Suppressor macrophage (primary cell): ENCODE measurements at places on chromosomes 3 and 15.

DNA sequence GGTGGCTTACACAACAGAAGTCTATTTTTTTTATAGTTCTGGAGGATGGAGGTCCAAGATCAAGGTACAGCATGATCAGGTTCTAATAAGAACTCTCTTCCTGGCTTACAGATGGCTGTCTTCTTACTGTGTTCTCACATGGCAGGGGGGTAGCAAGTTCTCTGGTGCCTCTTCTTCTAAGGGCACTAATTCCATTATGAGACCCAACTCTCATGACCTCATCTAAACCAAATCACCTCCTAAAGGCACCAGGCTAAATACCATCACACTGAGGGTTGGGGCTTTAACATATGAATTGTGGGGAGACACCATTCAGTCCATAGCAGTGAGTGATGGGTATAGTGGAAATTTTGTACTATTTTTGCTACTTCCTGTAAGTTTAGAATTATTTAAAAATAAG is 75.2 kb upstream of the SLC4A7 start:
- DNase-seq, result no peak

- DNase-seq, result no peak
Observed at GRCh38 chr3:29183346-29184087, 97.4 kb upstream of the RBMS3 start.

DNA sequence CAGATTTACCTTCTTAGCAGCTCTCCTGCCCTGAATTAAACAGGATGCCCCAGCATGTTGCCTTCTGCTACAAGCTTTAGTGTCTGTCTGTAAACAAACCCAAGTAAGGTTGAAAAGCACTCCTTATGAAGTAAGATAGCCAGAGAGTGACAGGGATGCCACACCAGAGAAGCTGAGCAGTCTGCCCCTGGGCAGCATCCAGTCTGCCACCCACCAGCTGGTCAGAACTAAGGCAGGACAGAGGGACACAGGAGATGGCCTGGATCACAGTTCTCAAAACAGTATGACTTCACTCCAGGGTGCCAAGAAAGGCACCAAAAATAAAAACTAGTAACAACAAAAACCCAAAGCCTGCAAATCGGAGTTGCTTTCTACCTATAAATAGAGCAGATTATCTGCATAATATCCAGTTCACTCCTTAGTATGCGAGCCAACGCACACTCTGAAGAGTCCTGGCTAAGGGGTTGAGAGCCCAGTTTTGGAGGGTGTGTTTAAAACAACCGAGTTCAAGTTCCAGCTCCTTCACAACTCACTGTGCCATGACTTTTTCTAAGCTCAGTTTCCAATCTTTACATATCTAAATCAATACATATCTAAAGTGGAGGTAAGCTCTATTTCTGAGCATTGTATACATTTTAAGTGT is 198.9 kb downstream of the KCNMB2 start:
- DNase-seq, result no peak

- DNase-seq, result no peak
Observed at GRCh38 chr3:78992400-78992799, 775.4 kb downstream of the ROBO1 start.

GRCh38 chr3:42865256-42865655 is 10.4 kb downstream of the CYP8B1 start:
- DNase-seq, result no peak

- DNase-seq, result no peak
Observed at GRCh38 chr3:42115946-42116345, 24.8 kb downstream of the TRAK1 start.

DNA sequence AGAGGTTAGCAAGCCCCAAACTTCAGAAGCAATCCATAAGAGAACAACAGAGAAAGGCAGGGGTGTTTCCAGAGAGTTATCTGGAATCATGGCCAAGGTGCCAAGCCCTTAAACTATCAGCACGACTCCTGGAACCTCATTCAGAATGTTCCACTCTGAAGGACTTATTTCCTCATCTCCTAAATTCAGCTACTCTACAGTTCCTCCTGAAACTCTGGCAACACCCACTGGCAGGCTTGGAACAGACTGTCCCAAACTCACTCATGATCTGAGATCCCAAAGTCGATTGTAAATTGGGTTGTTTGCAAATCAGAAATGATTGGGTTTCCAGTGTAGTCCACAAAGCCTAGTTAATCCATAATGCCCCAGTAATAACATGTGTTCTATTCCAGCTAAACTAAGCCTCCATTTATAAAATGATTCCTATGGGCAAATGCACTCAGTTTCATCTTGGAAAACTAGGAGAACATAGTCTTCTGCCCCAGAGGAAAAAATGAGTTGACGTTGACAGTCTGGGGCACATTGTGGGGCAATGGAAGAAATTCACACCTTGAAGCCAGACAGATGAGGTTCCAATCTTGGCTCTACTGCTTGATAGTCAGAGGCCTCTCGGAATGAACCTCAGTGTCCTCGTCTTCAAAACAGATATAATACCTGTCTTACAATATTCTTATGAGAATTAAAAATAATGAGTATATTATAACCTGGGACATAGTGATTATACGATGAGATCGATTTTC is 65.9 kb downstream of the SLCO2A1 start:
- peak; percentile 16 for DNase-seq

DNA sequence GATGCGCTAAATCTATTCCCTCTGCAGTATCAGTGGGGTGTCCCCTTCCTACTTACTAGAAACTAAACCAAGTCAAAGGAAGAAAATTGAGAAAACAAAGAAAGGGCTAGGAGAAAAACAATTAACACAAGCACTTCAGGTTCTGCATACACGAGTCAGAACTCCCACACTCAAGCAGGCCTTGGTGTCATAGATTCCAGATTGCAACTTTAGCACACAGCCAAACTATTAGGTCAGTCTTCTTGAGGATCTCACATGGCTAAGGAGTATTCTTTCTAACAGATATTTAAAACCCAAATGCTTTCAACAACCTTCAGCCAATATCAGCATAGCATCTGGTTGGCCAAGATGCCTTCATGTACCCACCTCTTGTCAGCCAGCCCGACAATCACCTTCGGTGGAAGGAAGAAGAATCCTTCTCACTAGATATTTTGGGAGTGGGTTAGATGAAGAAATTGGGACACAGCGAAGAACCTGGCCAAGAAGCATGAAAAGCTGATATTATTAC is 340.0 kb downstream of the VPS13C start:
- DNase-seq, result no peak

GRCh38 chr3:4845882-4846281 is 133.4 kb upstream of the BHLHE40 start:
- DNase-seq, result no peak

DNA sequence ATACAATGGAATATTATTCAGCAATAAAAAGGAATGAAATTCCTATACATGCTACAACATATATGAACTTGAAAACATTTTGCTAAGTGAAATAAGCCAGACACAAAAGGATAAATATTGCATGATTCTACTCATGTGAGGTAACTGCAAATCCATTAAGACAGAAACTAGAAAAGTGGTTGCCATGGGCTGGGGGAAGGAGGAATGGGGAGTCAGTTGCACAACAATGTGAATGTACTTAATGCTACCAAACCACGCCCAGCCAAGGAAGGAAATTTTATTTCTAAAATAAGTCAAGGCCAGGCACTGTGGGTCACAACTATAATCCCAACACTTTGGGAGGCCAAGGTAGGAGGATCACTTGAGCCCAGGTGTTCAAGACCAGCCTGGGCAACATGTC is 9.8 kb upstream of the GMPPB start:
- DNase-seq, result no peak

DNA sequence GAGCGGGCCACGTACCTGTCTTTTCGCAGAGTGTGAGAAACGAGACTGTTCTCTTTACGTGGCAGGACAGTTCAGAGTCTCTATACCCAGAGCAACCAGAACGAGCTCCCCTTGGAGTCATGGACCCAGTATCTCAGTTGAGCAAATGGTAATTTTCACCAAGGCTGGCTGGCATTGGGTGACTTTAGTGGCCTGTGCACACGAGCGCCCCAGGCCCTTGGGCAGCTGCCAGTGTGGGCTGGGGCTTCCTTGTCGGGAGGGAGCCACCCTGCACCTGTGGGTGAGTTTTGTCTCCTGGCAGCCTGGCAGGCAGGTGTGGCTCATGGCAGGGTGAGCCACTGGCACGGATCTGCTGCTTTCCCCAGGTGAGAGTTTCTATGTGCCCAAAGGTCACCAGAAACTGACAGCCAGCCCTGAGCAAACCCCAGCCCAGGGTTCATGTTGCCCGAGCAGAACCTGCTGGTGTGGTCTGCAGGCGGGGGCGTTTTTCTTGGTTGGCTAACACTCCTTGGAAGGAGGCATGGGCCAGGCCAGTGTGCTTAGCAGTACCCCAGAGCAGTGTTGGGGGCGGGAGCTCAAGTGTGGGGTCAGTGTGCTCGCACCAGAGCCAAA is 135.0 kb downstream of the TJP1 start:
- no peak for DNase-seq

- DNase-seq, result no peak
Observed at GRCh38 chr3:172068977-172069376, 29.6 kb downstream of the FNDC3B start.
